ENCODE measurements at places on chromosomes 6 and 20.
A peak's percentile ranks its signal among the peaks of the same experiment; 100 is the strongest.

- DNase-seq, result no peak
Measured at GRCh38 chr6:47247227-47247797, 62.4 kb downstream of the TNFRSF21 start.

- no peak for DNase-seq
Measured at GRCh38 chr6:29019629-29020028, 14.5 kb upstream of the ZNF311 start.

- no peak for DNase-seq
Measured at GRCh38 chr6:79878142-79878748, 69.1 kb downstream of the ELOVL4 start.

DNA sequence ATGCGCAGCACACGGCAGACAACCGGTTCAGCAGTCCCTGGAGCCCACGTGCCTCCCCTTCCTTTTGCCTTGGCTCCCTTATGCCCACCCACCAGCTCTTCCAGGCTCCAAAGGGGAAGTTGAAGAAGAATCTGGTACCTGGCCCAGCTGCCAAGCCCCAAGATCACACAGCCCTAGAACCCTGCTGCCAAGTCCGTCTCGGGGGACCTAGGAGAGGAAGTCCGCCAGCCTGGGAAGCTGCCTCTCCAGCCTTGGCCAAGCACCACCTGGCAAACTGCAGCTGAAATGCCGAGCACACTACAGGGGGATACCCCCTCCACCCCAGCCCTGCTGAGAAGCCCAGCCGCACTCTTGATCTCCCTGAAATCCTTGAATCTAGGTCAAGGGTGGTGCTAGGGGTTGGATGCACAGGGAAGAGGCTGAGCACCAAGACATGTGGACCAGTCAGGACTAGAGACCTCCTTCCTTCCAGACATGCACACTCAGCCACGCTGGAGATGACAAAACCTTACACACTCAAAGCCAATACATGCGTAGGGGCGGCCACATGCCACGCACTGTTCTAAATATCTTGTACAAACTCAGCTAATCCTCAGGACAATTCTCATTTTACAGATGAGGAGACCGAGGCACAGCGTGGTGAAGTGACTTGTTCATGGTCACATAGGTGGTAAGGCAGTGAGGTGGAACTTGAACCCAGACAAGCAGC lies 124.1 kb downstream of the PREX1 start:
- no peak for DNase-seq

GRCh38 chr20:25040438-25040831 lies 17.5 kb downstream of the ACSS1 start:
- no peak for DNase-seq

DNA sequence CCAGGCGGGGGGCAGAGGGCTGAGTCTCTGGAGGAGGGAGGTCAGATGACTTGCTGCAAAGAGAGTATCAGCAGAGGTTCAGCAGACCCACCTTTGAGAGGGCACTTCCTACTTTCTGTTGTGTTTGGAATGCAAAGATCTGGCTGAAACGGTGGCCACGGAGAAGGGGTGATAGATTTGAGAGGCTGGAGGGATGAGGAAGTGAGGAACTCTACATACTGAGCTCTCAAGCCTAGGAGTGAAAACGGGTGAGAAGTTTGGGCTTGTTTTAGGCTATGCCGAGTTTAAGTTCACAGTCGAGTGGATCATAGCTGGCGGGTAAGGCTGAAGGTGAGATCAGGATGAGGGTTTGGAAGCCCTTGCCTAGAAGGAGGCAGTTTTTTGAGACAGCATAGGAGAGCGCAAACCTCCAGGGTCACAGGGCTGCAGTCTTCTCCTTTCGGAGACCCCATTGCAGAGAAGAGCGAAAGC lies 477 bp upstream of the ITPA start:
- no peak for DNase-seq

DNA sequence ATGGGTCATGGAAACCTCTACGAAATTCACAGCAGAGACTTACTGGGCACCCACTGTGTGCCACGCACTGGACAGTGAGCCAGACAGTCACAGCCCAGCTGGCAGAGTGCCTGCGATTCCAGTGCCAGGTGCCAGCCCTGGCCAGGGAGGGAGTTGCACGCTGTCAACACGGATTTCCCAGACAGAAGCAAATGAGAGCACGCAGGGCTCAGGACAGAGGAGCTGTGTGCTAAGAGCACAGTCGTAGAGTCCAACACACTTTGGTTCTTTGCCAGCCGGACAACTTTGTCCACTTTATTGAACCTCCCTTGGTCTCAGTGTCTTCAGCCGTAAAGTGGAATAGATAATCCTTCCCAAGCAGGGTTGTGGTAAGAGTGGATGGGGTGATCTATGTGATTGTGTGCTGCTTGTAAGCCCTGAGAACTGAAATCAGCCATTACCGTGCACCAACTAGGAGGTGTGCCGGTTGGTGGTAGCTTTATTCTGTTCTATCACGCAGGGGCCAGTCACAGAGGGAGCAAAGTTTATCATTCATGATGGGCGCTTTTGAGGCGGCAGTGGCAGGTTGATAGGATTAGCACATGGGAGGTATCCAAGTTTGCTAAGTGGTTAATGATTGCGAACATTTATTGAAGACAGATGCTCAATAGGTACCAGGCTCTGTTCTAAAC lies 40.6 kb downstream of the SIRPA start:
- no peak for DNase-seq

DNA sequence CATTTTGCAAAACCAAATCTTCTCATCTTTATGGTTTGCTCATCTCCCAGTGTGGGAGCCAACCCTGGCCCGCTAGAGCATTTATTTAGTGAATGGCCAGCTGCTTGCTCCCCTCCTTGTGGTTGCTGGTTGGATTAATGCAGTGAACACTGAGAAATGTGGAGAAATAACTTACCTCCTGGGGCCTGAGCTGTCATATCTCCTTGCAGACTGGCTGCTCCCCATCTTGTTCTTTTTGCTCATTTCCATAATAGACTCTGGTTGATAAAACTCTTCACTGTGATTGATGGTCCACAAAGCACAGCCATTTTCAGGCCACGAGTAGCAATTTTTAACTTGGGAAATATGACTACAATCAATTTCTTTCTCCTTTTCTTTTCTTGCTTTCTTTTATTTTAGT lies 1078.5 kb upstream of the FLRT3 start:
- DNase-seq, result no peak

- DNase-seq, result no peak
Measured at GRCh38 chr20:3315136-3315535, 76.1 kb upstream of the SLC4A11 start.

DNA sequence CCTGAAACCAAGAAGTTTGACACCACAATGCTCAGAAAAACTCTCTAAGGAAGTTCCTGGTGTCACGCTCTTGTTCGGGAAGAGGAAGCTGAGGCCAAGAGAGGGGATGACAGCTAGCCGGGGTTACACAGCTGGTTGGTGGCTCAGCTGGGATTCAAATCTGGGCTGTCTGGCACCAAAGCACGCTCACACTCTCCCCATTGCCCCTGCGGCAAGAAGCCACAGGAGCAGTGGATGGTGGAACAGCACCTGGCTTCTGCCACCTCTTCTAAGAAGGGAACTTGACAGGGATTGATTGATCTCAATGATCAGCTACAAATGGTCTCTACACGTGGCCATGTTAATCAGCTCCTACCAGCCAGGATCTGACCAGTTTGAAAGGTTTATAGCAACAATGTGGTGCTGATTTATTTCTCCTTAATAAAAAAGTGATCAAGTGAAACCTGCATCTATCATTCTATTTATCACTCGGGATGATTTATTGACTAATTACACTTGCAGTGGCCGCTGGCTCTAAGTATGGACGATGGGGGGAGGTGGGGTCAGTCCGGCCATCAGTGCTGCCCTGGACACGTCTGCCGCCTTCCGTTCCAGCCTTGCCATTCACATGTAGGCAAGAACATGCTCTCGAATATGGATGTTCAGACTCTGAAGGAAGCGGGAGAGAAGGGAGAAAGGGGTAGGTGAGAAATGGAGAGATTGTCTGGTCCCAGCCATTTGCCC lies 71.9 kb upstream of the TOP1 start:
- DNase-seq, result no peak

- DNase-seq, result no peak
Measured at GRCh38 chr6:40276141-40276540, 311.0 kb downstream of the LRFN2 start.

- no peak for DNase-seq
Measured at GRCh38 chr6:11920566-11920965, 91.5 kb upstream of the HIVEP1 start.

DNA sequence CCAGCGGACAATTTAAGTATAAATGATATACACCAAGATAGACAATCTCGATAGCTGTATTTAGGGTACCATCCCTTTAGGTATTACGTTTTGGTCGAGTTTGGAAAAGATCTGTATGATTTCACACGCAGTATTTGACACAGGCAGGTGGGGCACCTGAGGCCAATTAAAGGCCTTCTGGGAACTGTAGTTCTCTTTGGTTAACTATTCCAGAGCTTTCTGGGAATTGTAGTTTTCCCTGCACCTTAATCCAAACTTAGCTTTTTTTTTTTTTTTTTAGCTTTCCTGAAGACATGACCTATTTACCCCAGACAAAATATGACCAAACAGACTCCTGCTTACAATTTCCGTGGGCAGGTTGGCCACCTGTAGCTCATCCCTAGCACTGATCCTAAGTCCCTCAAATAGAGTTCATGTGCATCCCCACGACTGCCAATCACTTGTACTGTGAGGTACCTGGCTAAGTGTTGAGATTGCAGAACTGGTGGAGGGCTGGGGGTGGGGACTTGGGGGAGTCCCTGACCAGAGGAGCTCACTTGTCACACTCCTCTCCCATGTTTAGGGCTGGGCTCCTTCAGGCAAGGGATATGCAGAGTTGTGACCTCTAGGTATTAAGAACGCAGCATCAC lies 999 bp upstream of the EHMT2 start:
- peak; percentile 49 for DNase-seq

GRCh38 chr6:123788319-123788718 lies 15.3 kb upstream of the NKAIN2 start:
- no peak for DNase-seq

DNA sequence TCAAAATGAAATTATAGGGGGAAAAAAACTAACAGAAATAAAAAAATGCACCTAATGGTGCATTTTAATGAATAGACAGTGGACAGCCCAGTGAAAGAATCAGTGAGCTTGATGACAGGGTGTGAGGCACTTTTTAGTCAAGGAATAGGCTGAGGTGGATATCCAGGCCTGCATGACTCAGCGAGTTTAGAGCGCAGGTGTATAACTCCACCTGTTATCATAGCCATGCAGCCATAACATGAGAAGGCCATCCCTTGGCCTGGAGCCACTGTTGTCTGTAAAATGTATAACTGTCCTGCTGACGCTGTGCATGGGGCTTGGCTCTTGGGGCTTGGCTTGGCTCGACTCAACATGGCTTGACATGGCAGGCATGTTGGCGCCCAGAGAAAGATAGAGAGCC lies 331.5 kb upstream of the NOX3 start:
- DNase-seq, result no peak

GRCh38 chr20:46433051-46433450 lies 26.6 kb upstream of the ELMO2 start:
- DNase-seq, result no peak

DNA sequence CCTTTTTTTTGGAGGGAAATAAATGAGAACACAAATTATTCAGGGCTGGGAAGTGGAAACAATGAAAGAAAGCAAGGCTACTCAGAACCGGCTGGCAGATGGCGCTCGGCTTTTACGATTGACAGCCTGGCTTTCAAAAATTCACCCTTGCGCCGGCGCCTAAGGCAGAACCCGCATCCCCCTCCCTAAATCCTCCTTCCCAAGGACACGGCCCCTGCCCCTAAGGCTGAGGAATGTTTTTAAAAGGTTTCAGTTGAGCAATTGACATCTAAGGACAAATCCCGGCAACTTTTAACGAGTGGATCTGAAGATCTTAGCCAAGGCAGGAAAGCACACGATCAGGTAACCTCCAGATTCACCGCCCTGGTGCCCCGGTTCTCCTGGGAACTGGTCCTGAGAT lies 16.3 kb downstream of the GNAS start:
- DNase-seq, result peak; percentile 53

DNA sequence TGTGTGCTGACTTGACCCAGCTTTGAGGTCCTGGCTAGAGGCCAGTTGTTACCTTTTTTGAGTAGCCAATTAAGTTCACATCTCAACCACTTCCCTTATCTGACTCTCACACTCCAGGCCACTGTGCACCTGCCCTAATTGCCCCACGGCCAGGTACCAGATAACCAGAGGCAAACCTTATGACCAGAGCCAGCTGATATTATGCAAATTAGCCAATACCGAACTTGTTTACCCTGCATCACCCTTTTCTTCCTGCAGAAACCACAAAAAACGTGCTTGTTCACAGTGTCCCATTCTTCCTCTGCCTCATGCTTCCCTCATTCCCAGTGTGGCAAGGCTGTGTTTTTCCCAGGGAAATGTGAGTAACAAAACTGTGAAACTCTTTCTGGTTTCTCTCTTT lies 89.3 kb downstream of the HTR1B start:
- no peak for DNase-seq

GRCh38 chr20:14959506-14960475 lies 622.4 kb upstream of the FLRT3 start:
- DNase-seq, result no peak

GRCh38 chr6:22361576-22361975 lies 64.7 kb upstream of the PRL start:
- no peak for DNase-seq

DNA sequence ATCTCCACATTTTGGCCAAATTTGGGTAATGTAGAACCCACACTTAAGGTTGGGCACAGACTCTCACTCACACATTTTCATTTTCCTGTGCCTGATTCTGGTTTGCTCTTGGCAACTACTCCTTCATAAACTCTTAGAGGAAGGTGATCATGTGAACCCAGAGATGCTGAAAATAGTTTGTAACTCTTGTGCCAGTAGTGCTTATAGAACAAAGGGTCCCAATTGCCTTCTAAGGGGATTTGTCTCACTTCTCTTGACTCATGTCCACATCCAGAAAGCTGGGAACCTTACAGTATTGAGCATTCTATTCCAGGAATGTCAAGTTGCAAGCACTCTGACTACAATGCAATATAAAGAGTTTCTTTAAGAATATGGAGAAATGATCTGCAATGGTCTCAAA lies 62.0 kb upstream of the TASP1 start:
- no peak for DNase-seq

DNA sequence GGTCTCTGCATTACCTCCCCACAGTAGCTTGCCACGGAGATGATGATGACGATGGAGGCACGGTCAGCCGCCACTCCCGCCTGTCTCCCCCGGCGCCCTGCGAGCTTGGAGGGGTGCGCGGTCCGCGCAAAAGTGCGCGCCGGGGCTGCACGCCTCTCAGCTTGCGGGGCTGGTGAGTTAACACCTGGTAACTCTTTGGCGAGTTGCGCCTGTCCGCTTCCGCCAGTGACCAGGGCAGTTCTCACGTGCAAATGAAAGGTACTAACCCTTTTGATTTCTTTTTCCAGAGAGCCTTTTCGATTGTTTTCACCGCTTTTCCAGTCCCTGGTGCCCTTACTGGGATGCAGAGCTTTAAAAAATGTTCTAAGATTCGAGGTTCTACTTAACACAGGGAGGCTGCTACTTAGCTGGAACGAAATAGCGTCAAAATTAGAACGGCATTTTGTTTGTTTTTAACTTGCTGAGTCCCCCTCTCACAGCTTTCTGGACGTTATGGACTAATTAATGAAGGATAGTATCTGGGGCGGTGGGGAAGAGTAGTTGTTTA lies 6.2 kb downstream of the GRIK2 start:
- DNase-seq, result no peak

All from Caco-2 (cell line).